ENCODE measurements at places on chromosomes 4 and X.

DNA sequence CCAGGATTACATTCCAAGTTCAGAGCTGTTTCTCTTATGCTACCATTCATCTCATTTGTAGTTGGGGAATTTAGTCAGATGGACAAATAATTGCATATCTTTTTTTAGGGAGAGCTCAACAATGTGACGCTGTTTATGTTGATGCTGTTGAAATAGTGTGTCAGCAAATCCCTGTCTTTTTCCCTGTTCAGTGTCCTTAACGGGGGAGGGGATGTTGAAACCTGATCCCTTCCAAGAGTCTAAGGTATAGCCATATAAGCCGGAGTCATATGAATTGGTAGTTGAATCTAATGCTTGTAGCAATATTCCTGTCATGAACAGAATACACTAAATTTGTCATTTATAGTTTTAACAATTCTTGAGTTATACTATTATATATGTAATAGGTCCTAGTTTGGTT lies 293.5 kb upstream of the FAT1 start:
- DNase-seq = no peak

DNA sequence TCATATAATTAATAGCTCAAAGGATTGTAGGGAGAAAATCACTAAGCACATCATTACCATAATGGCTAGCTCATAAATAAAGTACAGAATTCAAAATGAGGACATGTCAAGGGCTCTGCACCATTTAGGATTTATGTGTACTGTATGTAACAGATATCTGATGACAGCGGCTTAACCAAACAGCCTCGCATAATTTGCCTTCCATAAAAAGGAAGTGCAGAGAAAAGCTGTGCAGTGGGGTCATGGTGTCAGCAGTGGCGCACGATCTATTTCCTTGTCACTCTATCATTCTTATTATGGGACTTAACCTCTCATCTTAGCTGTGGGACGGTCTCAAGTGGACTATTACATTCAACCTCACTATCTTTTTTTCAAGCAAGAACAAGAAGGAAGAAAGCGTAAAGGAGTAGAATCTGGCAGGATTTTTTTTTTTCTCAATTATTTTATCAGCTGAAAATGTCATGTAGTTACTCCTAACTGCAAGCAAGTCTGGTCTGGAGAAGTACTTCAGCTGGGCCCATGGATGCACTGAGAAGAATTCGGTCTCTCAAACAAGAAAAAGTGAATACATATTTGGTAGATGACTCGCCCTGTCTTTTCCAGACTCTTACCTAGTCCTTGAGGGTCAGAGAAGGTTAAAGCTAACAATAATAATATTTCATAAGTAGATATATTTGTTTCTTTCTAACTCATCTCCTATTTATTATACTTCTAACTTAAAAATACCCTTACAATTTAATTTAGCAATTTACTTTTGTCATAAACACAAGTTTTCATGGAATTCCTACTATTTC lies 94.6 kb downstream of the COX18 start:
- peak; percentile 27 for DNase-seq

GRCh38 chrX:13428053-13428786 lies 108.4 kb upstream of the ATXN3L start:
- DNase-seq = no peak

DNA sequence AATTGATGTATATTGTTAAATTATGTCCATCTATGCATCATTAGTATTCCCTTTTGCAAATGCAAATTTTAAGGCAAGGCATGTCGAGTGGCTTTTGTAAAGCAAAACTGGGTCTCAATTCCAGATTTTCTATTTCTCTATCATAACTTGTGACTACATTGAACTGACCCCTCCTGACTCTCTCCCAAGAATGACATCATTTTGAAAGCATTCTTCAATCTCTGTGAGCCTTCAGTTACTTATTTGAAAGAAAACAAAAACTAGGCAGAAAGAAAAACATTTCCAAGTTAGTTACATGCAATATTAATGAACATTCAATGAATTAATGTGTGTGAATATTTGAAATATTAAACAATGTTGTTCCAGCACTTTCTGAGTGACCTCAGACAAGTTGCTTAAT lies 314.3 kb upstream of the CLNK start:
- DNase-seq = no peak

DNA sequence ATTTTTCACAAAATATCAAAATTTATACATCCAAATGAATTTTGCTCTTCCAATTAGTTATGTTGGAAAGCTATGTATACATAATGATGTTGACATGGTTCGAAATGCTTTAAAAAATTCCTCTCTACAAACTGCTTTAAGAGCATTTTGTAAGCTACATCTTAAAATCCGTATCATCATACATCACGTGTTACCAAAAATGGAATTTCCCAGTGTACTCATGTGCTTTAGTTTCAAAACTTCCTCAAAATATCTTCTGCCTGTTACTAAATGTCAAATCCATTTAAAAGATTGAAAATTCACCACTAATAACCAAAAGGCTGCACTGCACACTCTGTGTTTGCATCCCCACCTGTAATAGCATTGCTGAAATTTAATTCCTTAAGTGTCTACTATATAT lies 87.9 kb downstream of the WDFY3 start:
- DNase-seq = no peak

GRCh38 chr4:43244688-43245382 lies 352.3 kb downstream of the GRXCR1 start:
- DNase-seq = no peak

GRCh38 chr4:87118826-87119225 lies 101.6 kb downstream of the KLHL8 start:
- DNase-seq = no peak

DNA sequence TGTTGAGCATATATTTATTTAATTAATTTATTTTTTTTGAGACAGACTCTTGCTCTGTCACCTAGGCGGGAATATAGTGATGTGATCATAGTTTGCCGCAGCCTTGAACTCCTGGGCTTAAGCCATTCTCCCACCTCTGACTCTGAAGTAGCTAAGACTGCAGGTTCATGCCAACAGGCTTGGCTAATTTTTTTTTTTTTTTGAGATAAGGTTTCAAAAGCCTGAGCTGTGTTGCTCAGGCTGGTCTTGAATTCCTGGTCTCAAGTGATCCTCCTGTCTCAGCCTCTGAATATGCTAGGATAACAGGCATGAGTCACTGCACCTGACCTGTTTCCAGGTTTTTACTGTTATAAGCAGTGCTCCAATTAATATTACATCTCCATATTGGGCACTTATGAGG lies 4.8 kb downstream of the ADD1 start:
- DNase-seq = no peak

GRCh38 chr4:180333162-180333561 lies 1910.0 kb upstream of the TENM3 start:
- no peak for DNase-seq

DNA sequence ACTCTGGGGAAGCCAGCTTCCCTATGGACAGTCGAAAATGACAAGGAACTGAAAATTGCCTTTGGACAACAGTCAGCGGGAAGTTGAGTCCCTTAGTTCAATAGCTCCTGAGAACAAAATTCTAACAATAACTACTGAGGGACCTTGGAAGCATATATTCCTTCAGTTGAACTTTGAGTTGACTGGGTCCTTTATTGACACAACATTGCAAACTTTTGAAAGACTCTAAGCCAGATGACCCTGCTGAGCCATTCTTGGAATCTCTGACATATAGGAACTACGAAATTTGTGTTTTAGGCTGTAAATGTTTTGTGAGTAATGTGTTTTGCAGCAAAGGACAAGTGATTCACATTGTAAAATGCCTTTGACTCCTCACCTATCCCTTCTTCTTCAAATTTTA lies 548.8 kb upstream of the LCORL start:
- DNase-seq = no peak

GRCh38 chr4:184851200-184851541 lies 25.4 kb upstream of the ACSL1 start:
- DNase-seq = peak; percentile 71

GRCh38 chr4:96099031-96099430 lies 259.1 kb downstream of the PDHA2 start:
- no peak for DNase-seq

GRCh38 chr4:112002248-112002661 lies 143.0 kb upstream of the FAM241A start:
- DNase-seq = no peak

DNA sequence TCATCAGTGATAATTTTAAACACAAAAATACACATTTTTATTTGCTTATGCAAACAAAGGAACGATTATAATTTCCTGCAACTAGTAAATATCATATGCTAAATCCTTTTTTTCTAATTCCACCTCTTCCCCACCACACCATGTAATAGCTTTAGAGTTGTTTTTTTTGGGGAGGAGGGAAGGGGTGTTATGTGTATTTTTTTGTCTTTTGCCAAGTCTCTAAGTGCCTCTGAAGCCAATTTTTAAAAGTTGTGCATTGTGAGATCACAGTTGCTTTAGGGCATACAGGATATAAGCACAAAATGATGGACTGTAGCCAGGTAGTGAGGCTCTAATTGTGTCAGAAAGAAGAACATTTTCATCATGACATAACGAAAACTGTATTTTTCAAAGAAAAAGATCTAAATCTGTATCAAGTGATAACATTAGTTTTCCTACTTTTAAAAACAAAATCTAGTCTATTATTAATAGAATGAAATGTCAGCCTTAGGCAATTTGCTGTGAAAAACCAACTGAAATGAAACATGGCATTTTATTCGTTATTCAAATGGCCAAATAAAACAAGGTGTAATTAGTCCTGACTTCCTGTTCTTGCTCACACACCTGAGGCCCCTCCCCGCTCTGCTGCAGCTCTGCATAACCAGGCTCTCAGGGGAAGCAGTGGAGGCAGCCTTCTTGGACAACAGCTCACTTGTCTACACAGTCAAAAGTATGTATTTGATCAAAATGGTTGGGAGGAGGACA lies 157.4 kb downstream of the PALLD start:
- peak; percentile 83 for DNase-seq

GRCh38 chrX:72095370-72095769 lies 36.3 kb downstream of the RTL5 start:
- no peak for DNase-seq

- DNase-seq = no peak
Observed at GRCh38 chrX:27463187-27463586, at the start of gene PPP4R3C. TSS of gene PPP4R3C (minus strand) at chrX:27463341. CDS start at chrX:27463296, 45 bp downstream.

DNA sequence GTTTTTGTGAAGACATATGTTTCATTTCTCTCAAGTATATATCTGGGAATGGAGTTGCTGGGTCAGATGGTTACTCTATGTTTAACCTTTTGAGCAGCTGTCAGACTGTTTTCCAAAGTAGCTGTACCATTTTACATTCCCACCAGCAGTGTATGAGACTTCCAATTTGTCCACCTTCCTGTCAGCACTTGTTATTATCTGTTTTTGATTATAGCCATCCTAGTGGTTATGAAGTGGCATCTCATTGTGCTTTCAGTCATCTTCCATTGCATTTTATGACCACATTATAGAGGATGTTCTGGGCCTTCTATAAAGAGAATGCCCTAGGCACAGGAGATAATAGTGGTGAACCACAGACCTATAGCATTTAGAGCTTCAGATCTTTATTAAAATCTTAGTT lies 39.2 kb downstream of the CLCN4 start:
- DNase-seq = no peak

DNA sequence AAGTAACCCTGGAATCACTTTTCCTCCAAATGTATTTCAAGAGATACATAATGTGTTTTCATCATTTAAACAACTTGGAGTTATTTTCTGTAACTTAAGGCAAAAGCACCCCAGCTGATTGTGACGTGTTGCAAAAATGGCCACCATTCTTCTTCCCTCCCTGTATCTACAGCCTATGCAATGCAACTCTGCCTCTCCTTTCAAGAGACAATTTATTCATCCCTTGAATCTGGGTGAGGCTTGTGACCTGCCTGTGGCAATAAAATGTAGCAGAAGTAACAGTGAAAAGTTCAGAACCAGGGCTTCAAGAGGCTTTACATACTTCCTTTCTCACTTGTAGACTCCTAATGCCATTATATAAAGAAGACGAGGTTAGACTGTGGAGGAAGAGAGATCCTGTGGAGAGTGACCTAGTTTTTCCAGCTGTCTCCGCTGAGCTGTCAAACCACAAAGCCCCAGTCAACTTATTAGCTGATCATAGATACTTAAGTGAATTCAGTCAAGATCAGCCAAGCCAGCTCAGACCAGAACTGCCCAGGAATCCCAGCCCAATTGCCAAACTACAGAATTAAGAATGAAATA lies 81.0 kb upstream of the KLF3 start:
- DNase-seq = no peak

DNA sequence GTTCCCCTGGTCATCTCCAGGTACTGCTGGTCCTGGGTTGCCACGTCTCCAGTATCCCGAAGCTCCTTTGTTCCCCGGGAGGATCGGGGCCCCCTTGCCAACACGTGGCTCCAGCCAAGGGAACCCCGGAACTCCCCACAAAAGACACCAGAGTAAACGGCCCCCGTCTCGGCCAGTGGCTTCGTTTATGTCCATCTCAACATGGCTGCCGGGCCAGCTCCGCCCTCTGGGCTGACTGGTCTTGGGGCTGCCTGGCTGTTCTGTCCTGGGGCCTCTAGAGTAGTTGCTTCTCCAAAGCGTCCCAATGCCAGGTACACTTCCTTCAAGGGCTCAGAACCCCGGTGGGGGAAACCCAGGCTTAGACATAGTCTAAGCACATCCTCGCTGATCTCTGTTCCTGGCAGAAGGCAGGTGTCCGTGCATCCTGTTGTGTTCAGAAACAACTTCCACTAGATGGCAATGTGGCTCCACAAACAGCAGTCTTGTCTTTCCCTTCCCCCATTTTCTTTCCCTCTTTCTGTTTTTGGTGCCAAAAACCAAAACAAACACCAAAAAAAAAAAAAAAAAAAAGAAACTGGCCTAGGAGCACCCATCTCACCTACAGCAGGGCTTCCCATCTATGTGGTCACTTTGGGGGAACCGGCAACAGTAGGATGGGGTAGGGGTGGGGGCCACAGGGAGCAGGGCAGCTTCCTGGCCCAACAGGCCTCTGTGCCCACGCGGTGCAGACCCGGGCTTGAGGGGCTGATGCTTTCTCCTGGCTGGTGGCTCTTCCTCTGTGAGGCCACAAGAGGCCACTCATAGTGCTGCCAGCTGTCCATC lies 35.3 kb downstream of the NBDY start:
- DNase-seq = no peak

GRCh38 chr4:106312997-106313522 lies 2.9 kb downstream of the TBCK start:
- DNase-seq = no peak

GRCh38 chr4:98262431-98262830 lies 1.2 kb downstream of the RAP1GDS1 start:
- DNase-seq = no peak

DNA sequence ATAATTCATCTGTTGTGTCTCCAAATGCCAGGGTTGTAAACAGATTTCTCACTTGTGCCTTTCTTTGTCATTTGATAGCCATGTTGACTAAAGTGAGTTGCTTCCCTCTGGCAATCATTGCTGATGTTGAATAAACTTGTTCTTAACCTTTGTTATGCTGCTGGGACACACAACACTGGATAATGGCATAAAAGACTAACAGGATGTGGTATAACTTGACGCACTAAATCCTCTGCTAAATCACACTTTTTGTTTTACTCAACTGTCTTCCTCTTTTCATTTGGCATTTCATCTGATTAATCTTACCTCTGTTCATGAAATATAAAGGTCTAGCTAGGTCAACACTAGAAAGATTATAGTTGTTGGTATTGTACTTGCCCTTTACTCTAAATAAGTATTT lies 17.6 kb upstream of the CXCL5 start:
- no peak for DNase-seq

Data from NCI-H526 treated with DMSO at 0.1 percent for 48 hours (cell line).